ENCODE measurements at places on chromosomes 12 and 14.

DNA sequence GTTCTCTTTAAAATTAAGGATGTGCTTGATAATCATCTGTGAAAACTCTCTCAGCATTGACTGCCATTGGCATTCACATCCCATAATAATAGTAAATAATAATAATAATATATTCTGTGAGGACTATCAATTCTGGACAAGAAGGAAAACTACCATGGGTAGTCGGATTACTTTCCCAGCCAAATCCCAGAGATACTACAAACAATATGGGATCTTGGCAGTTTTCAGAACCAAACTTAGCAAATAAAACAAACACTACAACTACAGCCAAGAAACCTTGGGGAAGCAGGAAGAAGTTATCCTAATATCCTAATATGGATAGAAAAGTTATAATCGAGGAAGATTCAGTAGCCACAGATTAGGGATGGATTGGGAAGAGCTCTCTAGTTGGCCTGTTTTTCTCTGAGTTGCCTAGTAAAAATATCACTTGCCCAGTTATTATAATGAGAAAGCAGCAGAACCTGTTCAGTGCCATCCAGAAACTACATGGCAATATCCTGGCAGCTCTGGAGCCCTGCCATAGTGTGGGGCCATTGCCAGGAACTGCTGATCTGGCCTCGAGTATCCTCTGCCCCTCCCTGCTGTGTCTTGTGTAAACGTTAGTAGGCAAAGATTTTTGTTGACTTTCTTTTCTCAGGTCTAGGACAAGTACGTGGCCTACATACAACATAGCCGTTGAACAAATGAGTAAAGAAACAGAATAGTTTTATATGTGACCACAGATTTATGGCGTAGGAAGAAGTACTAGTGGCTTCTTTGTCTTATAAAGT lies 193.5 kb downstream of the SLC2A13 start:
- peak; percentile 0 for DNase-seq

GRCh38 chr14:33393231-33393894 lies 454.7 kb downstream of the NPAS3 start:
- no peak for DNase-seq

- DNase-seq = no peak
Observed at GRCh38 chr12:89395712-89396111, 43.4 kb upstream of the DUSP6 start.

GRCh38 chr12:46723629-46724419 lies 102.0 kb downstream of the SLC38A4 start:
- DNase-seq = no peak

- DNase-seq = no peak
Observed at GRCh38 chr12:12350868-12351463, 924 bp upstream of the MANSC1 start.

DNA sequence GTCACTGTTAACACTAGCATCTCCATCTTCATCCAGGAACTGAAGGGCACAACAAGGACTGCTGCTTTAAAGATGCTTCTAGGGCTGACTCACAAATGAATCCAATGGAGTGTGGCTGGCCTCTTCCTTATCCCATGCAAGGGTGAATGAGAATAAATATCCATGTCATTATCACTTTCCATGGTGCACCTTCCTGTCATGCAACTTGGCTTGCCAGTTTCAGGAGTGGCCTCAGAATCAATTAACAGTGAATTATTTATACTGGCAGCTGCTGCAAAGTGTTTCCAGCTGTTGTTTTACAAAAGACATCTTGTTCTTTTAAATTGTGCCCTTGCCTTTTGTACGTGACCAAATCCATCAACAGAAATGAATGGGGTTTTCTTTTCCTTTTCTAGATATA lies 499.3 kb upstream of the TMEM132C start:
- DNase-seq = no peak

- no peak for DNase-seq
Observed at GRCh38 chr12:107873223-107873622, 98.7 kb downstream of the ASCL4 start.

Measured in C1 segment of cervical spinal cord (tissue), 14 donors.